ENCODE measurements at places on chromosomes 13 and 19.

- DNase-seq = no peak
Measured at GRCh38 chr13:113446488-113446854, 6.8 kb downstream of the ADPRHL1 start.

DNA sequence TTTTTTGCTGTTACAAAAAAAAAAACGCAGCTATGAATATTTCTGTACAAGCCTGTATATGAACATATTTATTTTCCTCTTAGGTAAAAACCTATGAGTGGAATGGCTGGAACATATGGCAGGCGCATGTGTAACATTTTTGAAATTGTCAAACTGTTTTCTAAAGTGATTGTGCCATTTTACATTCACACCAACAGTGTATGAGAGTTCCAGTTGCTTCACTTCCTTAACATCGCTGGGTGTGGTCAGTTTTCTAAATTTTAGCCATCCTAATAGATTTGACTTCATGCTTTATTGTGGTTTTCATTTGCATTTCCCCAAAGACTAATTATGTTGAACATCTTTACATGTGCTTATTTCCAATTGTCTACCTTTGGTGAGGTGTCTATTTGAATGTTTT lies 306.8 kb downstream of the KCNRG start:
- no peak for DNase-seq

GRCh38 chr13:85287528-85287927 lies 511.7 kb downstream of the SLITRK6 start:
- no peak for DNase-seq

DNA sequence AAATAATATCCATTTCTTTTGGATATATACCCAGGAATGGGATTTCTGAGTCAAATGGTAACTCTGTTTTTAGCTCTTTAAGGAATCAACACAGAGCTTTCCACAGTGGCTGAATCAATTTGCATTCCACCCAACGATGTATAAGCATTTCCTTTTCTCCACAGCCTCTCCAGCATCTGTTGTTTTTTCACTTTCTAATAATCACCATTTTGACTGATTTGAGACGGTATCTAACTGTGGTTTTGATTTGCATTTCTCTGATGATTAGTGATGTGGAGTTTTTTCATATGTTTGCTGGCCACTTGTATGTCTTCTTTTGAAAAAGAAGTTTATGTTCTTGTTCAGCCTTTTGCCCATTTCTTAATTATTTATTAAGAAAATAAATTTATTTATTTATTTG lies 352.2 kb upstream of the OBI1 start:
- no peak for DNase-seq

DNA sequence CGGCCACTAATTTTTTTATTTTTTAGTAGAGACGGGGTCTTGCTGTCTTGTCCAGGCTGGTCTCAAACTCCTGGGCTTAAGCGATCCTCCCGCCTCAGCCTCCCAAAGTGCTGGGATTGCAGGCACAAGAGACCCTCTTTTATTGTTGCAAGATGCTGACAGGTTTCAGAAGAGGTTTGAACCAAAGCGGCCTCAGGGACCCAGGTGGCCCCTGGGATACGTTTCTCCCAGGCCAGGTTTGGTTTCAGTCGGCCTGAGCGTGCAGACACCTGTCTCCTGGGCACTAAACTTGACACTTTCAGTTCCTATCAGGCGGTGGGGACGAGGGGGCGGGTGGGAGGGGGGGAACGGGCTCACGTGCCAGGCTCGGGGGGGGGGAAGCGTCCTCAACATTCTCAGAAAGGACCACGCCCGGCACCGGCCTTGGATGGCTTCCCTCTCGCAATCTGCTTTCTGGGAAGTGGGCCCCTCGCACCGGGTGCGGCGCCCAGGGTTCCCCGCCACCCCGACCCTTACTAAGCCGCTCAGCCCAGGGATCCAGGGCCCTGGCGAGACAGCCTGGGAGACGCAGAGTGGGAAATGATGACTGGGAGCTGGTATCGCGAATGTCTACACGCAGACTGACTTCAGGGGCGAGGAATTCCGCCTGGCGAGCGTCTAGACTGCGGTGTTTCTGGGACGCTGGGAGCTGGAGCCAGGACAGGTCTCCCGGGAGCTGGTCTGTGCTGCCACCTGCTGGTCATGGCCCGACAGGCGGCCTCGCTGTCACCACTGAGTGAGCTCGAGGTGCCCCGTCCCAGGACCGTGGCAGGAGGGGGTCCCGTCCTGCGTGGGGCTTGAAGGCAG lies 91.6 kb downstream of the GNG7 start:
- peak; percentile 85 for DNase-seq

- DNase-seq = no peak
Measured at GRCh38 chr13:84303035-84303434, 420.8 kb upstream of the SLITRK1 start.

- no peak for DNase-seq
Measured at GRCh38 chr13:87057807-87058520, 613.2 kb upstream of the SLITRK5 start.

GRCh38 chr19:2823646-2824045 lies 4.0 kb downstream of the ZNF554 start:
- no peak for DNase-seq

- DNase-seq = no peak
Measured at GRCh38 chr13:66689628-66690027, 540.5 kb downstream of the PCDH9 start.

- no peak for DNase-seq
Measured at GRCh38 chr13:113187883-113188665, 20.4 kb downstream of the PCID2 start.

- DNase-seq = no peak
Measured at GRCh38 chr19:47994209-47994802, at the start of gene ELSPBP1. ELSPBP1 (plus strand) TSS chr19:47994632; CDS start chr19:48008668, 14,036 bp downstream.

DNA sequence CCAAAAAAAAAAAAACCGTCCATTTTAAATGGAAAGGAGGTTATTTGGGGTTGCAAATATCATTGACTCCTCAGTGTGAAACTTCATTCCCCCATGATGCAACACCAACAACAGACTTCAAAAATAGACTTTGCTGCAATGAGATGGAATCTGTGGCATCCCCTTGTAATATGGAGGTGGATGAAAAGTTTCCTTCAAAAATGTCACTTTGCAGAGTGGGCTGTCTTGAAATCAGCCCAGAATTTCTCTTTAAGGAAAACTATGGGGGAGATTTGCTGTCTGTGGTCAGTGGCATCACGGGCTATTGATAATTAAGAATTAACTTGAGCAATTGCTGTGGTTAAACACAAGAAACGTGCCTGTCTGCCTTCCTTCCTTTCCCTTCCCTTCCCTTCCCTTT lies 1.5 kb downstream of the GPR18 start:
- no peak for DNase-seq

DNA sequence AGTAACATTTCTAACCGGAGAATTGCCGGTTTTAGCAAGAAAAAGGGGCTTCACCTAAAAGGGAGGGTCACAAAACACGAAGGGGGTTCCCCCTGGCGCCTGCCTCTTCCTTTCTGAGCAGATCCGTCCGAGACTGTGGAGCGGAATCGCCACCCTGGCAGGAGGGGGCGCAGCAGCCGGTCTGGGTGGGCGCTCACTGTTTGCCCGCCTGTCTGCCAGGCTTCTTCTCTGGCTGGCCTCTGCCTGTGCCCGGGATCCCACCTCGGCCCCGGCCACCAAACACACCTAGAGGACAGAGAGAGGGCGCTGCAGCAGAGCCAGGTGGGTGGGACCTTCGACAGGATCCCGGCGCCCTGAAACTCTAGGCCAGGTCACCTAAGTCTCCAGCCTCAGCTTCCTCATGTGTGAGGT lies 15.6 kb downstream of the LSM4 start:
- peak; percentile 70 for DNase-seq

GRCh38 chr13:112675366-112675756 lies 14.5 kb upstream of the ATP11A start:
- DNase-seq = no peak

DNA sequence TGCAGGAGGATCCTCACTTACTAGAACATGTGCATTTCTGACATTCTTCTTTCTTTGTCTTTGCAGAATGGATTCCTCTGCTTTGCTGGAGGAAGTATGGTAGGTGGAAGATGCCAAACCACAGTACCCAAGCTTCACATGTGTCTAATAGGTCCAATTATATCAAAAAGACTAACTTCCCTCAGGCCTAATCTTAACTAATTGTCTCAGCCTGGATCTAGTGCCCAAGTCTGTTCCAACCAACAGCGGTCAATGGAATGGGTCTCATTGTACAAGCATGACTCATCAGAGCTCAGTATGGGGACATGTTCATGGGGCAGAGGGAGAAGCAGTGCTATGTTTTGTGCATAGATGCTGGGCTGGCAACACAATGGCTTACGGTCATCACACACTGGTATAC lies 81.6 kb upstream of the CSNK1A1L start:
- DNase-seq = no peak

- no peak for DNase-seq
Measured at GRCh38 chr19:27717825-27718224, 1495.1 kb downstream of the UQCRFS1 start.

GRCh38 chr13:22789027-22789593 lies 391.7 kb upstream of the SGCG start:
- DNase-seq = no peak

GRCh38 chr13:74444161-74444571 lies 310.0 kb upstream of the KLF12 start:
- DNase-seq = no peak

GRCh38 chr13:50075619-50076097 lies 60.4 kb downstream of the KCNRG start:
- DNase-seq = no peak

DNA sequence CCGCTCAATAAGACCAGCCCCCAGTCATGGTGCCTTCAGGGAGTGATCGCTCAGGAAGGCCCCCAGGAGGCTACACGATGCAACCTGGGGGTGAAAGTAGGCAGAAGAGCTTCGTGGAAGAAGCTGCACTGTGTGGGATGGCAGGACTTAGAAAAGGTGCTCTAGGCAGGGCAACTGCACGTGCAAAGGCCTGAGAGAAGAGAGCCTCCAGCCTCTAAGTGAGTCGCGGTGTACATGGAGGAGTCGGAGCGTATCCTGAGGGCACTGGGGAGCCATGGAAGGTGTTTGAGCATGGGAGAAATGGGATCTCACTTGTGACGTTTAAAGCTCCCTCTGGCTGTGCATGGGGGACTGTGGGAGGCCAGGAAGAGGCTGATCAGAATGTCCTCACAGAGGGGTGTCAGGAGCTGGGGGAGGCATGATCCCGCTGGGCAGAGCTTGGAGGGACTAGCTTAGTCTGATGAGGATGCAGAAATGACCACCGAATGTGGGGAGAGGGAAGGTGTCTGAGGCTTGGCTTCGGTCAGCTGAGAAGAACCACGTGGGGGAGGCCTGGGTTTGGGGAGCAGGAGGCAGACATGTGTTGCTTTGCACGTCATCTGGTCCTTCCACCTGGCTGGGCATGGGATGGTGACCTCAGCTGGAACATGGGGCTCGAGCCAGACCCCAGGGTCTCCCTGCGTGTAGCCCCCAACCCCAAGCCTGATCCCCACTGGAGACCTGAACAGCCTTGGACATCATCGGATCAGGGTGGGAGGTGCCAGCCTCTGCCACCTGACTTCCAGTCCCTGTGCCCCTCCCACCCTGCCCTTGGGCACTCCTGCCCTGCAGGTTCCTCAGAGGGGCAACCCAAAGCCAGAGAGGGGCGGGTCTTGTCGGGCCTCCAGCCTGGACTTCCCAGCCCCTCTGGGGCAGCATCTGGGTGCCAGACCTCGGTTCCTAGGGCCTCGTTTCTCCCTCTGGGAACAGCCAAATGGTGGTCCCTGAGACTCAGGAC lies 1.1 kb downstream of the APC2 start:
- DNase-seq = no peak

DNA sequence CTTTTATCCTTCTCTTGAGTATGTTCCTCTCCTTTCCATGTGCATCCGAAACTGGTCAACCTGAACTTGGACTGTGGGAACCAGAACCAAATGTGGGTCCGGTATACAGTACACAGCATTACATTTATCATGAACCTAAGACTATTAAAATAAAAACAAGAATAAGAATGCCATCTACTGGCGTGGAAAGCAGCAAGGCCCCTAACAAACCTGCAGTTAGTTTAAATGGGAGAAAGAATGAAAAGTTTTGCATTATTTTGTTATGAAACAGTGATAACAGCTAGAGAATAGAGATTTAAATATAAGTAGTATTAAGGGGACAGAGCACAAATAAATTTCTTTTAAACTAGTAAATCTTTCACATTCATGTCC lies 159.5 kb downstream of the RBM26 start:
- no peak for DNase-seq

DNA sequence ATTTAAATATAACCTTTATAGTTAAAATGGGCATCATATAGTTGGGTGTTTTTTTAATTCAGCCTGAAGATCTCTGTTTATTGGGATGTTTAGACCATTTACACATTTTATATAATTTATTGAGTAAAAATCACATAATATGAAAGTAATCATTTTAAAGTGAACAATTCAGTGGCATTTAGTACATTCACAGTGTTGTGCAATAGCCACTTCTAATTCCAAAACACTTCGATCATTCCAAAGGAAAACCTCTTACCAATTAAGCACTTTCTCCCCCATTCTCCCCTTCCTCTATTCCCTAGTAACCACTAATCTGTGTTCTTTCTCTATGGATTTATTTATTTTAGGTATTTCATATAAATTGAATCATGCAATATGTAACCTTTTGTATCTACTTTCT lies 30.2 kb downstream of the ZNF527 start:
- no peak for DNase-seq

GRCh38 chr13:26095338-26095737 lies 43.5 kb upstream of the SHISA2 start:
- no peak for DNase-seq

DNA sequence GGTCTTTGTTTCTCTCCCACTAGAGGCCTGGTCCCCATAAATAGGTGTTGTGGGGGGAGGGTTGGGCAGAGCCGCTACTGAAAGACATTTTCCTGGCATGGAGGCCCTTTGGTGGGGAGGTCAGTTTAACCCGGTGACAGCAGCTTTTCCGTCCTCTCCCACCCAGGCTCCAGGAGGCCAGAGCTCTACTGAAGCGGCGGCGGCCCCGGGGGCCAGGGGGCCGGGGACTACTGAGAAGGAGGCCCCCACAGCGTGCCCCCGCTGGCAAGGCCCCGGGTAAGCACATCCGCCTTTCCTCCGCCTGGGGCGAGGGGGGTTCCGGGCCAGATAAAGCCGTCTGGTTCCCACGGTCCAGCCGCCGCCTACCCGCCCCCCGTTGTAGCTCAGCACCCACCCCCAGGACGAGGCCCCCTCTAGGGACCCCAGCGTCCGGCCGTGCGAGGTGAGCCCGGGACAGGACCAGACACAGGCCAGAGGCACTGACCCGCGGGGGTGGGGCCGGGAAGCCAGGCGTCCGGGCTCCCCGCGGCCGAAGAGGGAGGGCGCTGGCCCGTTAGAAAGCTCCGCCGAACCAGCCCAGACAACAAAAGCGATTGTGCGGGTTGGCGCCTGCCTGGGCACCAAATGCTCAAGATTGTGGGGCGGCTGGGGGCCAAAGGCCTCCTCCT lies 1.1 kb upstream of the LTBP4 start:
- no peak for DNase-seq

DNA sequence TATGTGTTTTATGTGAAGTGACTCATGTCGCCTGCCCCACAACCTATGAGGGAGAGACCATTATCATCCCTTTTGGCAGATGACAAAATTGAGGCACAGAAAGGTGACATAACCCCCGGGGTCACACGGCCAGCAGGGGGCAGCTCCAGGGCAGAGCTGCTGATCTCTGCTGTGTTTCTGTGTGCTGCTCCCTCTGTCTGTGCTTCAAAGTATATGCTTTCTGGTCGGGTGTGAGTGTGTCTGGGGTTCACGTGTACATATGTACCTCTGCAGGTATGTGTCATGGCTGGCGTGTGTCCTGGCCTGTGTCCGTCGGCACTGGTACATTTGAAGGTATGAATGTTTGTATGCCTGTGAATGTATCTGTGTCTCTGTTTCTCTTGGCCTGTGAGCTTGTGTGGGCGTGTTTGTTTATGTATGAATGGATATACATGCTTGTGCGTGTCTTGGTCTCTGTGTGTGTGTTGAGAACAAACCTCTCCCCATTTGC lies 7.1 kb downstream of the LIPE start:
- peak; percentile 77 for DNase-seq

GRCh38 chr19:3020321-3020960 lies 8.6 kb downstream of the TLE2 start:
- DNase-seq = no peak

Data from CD4-positive, alpha-beta T cell treated with Interleukin-4 for 1 hour (primary cell).